ENCODE measurements at places on chromosomes 2 and 18.
A peak's percentile ranks its signal among the peaks of the same experiment; 100 is the strongest.

DNA sequence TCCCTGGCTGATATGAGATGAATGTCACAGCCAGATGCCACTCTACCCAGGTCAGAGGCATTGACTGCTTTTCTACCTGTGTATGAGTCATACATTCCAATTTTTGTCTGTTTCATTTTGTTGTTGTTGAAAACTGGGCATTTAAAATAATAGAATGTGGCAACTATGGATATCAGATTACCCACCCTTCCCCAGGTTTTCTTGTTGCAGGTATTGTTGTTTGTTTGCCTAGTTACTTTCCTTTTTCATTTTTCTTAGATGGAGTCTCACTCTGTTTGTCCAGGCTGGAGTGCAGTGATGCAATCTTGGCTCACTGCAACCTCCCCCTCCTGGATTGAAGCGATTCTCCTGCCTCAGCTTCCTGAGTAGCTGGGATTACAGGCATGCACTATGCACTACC, 70.2 kb downstream of the LRRC30 start:
- H3K27ac ChIP-seq, result no peak overlapping the region
- no peak for DNase-seq
- no peaks in the 10 kb centered on the region for H3K36me3 ChIP-seq
- H3K27me3 ChIP-seq, result no peaks in the 10 kb centered on the region
- no peaks in the 10 kb centered on the region for H3K4me1 ChIP-seq
- H3K4me3 ChIP-seq, result no peak overlapping the region

- no peak overlapping the region for H3K4me3 ChIP-seq
- H3K27ac ChIP-seq, result no peak overlapping the region
- H3K36me3 ChIP-seq, result no peaks in the 10 kb centered on the region
- no peak for DNase-seq
- H3K27me3 ChIP-seq, result no peaks in the 10 kb centered on the region
Measured at GRCh38 chr2:232204457-232204931, 174.1 kb upstream of the ALPP start.

GRCh38 chr2:182167882-182168281, 182.2 kb downstream of the PPP1R1C start:
- no peak for DNase-seq
- H3K4me1 ChIP-seq, result no peaks in the 10 kb centered on the region
- no peaks in the 10 kb centered on the region for H3K36me3 ChIP-seq
- no peaks in the 10 kb centered on the region for H3K27me3 ChIP-seq
- H3K4me3 ChIP-seq, result no peak overlapping the region

GRCh38 chr2:208031608-208032019, 6.3 kb upstream of the PLEKHM3 start:
- H3K27ac ChIP-seq, result no peak overlapping the region
- no peak overlapping the region for H3K4me3 ChIP-seq
- H3K4me1 ChIP-seq, result no peaks in the 10 kb centered on the region
- no peak for DNase-seq
- no peaks in the 10 kb centered on the region for H3K27me3 ChIP-seq
- H3K36me3 ChIP-seq, result no peaks in the 10 kb centered on the region

- no peaks in the 10 kb centered on the region for H3K36me3 ChIP-seq
- peaks cover 4% of the 10 kb centered on the region for H3K4me1 ChIP-seq
- no peak overlapping the region for H3K27ac ChIP-seq
- H3K27me3 ChIP-seq, result no peaks in the 10 kb centered on the region
- H3K4me3 ChIP-seq, result no peak overlapping the region
Measured at GRCh38 chr2:64025741-64026140, 6.5 kb upstream of the VPS54 start.

DNA sequence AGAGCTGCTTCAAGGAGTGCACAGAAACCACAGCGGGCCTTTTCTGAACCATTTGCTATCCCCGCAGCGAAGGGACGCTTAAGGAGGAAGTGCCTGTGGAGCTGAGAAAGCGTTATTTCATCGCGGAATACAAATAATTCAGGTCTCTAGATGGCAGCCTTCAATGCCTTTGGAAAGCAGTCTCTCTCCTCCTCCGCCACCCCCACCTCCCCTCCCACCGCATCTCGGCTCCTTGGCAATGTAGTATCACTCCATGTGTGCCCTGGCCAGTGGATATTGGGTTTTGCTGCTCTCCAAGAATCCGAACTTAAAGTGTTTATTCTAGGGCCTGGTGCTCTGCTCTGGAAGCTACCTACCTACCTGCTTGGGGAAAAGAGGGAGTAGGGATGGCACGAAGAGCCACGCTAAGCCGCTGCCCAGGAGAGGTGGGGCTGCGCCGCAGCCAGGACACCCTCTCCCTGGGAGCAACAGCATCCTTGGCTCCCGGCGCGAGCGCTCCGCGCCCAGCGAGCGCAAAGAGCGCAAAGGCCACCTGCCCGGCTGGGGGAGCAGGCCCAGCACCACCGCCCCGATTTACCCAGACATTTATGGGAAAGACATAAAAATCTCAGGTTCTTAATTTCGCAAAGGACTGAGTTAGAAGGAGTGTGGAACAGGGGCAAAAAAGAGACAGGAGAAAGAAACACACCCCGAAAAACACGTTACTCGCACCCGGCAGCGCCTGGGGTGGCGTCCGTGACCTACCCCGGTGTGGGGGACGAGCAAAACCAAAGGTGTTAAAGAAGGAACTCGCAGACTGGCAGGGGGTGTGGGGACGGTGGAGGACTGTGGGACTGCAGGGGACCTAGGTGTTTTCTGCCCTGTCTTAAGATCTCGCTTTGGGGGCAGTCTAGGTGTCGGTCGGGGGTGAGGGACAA, 1.0 kb downstream of the SPHKAP start:
- no peak for DNase-seq
- no peaks in the 10 kb centered on the region for H3K36me3 ChIP-seq
- H3K4me3 ChIP-seq, result no peak overlapping the region
- H3K4me1 ChIP-seq, result no peaks in the 10 kb centered on the region
- H3K27ac ChIP-seq, result no peak overlapping the region

DNA sequence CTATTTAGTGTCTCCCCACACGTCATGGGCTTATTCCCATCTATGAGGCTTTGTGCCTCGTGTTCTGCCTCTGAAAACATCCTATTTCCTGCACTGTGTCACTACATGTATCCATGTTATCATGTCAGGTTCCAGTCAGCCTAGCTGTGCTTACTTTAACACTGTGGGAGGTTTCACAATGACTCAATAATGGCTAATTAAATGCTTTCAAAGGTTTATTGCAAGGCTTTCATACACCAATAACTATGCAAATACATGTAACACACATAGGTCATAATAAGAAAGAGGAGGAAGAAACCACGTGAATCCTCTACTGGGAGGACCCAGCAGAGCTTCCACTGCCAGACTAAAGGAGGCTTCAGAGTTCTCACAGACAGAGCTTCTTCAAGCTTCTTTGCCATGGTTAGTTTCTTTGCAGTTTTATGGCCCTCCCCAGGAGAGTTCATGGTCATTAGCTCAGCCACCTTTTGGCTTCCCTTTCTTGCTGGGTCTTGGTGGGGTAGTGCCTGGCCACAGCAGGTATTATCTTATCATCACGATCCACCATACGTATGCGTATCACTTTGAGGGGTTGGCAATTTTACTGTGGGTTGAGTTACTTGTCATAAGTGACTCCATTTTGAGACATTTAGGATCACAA, 5.1 kb upstream of the COLEC12 start:
- H3K4me3 ChIP-seq, result no peak overlapping the region
- DNase-seq, result no peak
- no peaks in the 10 kb centered on the region for H3K4me1 ChIP-seq
- H3K27ac ChIP-seq, result no peak overlapping the region
- no peaks in the 10 kb centered on the region for H3K36me3 ChIP-seq
- peaks cover 5% of the 10 kb centered on the region for H3K27me3 ChIP-seq

- no peak for DNase-seq
- no peak overlapping the region for H3K27ac ChIP-seq
- no peaks in the 10 kb centered on the region for H3K27me3 ChIP-seq
- no peak overlapping the region for H3K4me3 ChIP-seq
Measured at GRCh38 chr18:22336406-22336805, 81.3 kb downstream of the CTAGE1 start.

DNA sequence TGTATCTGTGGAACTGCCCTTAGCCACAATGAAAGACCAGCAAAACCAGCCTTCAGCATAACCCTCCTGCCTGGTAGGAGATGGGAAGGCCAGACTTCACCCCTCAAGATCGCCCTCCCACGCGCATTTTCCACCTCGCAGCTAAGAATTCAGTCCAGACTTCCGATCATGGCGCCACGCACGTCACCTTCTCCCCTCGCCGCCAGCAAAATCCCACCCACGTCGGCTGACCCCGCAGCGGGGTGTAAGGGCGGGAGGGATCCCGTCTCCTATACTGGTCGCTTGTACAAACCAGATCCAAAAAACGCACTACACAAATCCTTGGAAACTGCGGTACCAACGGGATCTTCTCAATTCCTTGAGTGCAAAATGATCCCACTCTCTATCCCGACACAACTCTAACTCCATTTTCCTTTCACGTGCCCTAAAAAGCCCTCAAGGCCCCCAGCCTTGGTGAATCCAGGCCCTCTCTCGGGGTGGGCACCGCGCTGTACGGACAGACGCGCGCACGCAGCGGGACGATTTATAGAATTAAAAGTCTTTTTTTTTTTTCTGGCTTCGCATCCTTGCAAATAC, 1.0 kb upstream of the BMPR2 start:
- H3K4me1 ChIP-seq, result peaks cover 10% of the 10 kb centered on the region
- H3K4me3 ChIP-seq, result peak overlapping the region; percentile 98
- no peaks in the 10 kb centered on the region for H3K36me3 ChIP-seq
- H3K27ac ChIP-seq, result peak overlapping the region; percentile 65

DNA sequence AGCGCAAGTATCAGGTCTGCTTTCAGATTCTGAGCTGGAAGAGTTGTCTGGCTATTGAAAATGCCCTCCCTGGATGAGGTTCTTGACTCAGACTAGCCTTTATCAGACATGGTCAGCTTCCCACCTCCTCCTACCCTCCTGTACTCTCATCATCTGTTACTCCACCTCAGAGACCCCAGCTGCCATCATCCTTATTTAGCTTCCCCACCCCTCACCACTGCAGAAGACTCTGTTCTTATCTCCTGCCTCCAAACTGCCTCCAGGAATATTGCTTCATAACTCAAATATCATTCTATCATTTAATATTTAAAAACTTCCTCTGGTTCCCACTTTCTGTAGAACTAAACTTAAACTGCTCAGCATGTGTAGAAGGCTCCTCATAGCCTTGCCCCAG, 31.1 kb upstream of the PPP3R1 start:
- no peaks in the 10 kb centered on the region for H3K27me3 ChIP-seq
- H3K36me3 ChIP-seq, result no peaks in the 10 kb centered on the region
- no peak overlapping the region for H3K27ac ChIP-seq
- no peak for DNase-seq
- H3K4me3 ChIP-seq, result no peak overlapping the region

- peaks cover 23% of the 10 kb centered on the region for H3K4me1 ChIP-seq
- DNase-seq, result no peak
- no peak overlapping the region for H3K27ac ChIP-seq
- H3K4me3 ChIP-seq, result no peak overlapping the region
Measured at GRCh38 chr2:134140251-134140661, 113.6 kb upstream of the MGAT5 start.

DNA sequence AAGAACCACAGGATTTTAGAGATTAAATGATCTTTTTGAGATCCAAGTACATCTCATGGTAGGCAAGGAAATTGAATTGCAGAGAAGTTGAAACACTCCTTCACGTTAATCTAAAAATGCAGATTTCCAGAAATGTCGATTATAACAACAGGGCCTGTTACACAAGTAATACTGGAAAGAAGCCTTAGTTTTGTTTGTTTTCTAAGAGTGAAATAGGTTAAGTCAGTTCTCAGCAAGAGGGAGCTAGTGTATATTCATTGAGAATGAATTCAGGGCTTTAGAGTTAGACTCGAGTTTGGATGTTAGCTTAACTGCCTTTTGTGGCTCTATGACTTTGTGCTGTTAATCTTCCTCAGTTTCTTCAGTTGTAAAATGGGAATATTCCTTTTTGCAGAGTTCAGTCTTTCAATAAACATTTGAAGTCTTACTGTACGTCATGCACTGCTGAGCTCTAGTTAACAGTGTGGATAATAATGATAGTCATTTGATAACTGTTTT, 926 bp downstream of the NDUFV2 start:
- no peaks in the 10 kb centered on the region for H3K36me3 ChIP-seq
- H3K27ac ChIP-seq, result peak overlapping the region; percentile 88
- no peak for DNase-seq
- peaks cover 9% of the 10 kb centered on the region for H3K4me1 ChIP-seq
- H3K27me3 ChIP-seq, result no peaks in the 10 kb centered on the region
- H3K4me3 ChIP-seq, result peak overlapping the region; percentile 70

- H3K36me3 ChIP-seq, result no peaks in the 10 kb centered on the region
- no peaks in the 10 kb centered on the region for H3K27me3 ChIP-seq
- DNase-seq, result no peak
- no peaks in the 10 kb centered on the region for H3K4me1 ChIP-seq
Measured at GRCh38 chr2:160928854-160929301, 231.3 kb upstream of the TANK start.

DNA sequence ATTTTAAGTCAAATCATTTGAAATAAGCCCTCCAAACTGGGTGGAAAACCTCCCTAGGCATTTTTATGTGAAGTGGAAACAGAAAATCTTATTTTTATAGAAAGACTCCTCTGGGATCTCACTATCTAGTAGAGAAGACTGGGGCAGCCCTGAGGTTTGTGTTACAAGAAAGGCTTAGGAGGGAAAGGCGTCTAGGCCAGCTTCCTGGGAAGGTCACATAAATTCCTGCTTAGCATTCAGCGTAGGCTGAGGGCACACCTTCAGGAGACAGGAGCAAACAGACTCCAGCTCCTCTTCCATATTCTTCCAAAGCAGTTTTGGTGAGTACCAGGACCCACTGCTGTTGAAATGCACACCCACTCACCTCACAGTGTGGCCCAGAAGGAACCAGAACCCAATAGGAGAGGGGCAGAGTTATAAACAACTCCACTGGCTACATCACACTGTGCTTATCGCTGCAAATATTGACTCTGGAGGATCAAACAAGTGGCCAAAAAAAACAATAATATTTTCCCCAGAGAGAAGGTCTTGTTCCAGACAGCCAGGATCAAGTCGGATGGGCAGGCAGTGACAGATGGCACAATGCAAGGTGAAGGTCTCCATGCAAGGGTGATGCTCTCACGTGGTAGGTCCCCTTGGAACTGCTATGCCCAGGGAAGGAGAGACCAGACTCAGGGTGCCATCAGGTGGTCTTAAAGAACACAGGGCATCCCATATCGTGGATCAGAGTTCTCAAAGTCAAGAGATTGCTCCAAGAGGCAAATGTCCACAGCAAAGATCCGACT, 17.7 kb upstream of the IGFBP2 start:
- H3K4me1 ChIP-seq, result no peaks in the 10 kb centered on the region
- no peaks in the 10 kb centered on the region for H3K27me3 ChIP-seq
- no peak overlapping the region for H3K4me3 ChIP-seq
- H3K27ac ChIP-seq, result no peak overlapping the region
- H3K36me3 ChIP-seq, result no peaks in the 10 kb centered on the region

GRCh38 chr2:34848132-34848531, 1249.0 kb upstream of the FAM98A start:
- no peaks in the 10 kb centered on the region for H3K4me1 ChIP-seq
- H3K4me3 ChIP-seq, result no peak overlapping the region
- H3K27me3 ChIP-seq, result no peaks in the 10 kb centered on the region
- DNase-seq, result no peak
- no peak overlapping the region for H3K27ac ChIP-seq

All from effector memory CD4-positive, alpha-beta T cell (primary cell).